AG20443 (cell line): ENCODE measurements at places on chromosomes 3 and 15.

DNA sequence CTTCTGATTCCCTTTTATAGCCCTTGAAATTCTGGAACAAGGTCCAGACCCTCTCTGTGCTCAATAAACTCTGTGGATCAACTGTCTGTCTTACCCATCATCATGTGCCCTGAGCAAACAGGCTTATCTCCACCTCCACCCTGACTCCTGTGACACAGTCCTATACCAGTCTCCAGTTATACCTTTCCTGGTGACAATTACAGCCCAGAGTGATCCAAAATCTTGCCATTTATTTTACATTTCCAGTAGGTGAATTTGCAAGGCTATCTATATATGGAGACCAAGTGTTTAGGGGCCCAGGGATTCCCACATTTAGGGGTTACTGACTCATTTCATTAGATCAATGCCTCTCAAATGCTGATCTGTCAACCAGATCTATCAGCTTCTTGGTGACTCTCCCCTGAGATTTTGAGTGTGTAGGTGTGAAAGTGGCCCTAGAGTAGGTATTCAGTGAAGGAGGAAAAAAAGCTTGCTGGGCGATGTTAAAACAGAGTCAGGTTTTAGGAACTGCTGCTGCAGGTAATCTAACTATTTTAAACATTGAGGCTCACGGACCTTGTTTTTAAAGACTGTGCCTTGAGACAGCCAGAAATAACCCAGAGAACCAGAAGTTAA lies 229.6 kb upstream of the WNT5A start:
- DNase-seq, result no peak

DNA sequence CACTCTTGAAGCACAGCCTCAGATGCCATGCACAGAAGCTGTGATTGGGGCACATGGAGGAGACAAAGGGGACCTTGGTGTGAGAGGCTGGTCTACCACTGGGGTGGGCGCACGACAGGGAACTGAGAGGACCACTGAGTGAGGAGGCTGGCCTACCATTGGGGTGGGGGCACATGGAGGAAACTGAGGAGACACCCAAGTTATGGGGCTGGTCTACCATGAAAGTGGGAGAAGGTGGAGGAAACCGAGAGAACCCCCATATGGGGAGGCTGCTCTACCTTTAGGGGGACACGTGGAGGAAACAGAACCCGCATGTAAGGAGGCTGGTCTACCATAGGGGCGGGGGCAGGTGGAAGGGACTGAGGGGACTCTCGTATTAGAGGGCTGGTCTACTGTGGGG lies 153.4 kb downstream of the FBLN2 start:
- DNase-seq, result no peak

- DNase-seq, result no peak
Observed at GRCh38 chr3:170467007-170467406, 48.3 kb downstream of the CLDN11 start.

GRCh38 chr3:143600756-143601718 lies 247.2 kb downstream of the SLC9A9 start:
- DNase-seq, result no peak

- DNase-seq, result peak; percentile 94
Observed at GRCh38 chr15:45454814-45455213, 67.7 kb downstream of the SLC30A4 start.

- DNase-seq, result no peak
Observed at GRCh38 chr15:44780608-44781007, 44.3 kb downstream of the TRIM69 start.
